Lung (tissue), 17 donors: ENCODE measurements at places on chromosomes 7 and 10. TPM values are rescaled to one million over a fixed set of nuclear protein-coding genes. Genes with fewer than 3 reads are reported as not detected.

DNA sequence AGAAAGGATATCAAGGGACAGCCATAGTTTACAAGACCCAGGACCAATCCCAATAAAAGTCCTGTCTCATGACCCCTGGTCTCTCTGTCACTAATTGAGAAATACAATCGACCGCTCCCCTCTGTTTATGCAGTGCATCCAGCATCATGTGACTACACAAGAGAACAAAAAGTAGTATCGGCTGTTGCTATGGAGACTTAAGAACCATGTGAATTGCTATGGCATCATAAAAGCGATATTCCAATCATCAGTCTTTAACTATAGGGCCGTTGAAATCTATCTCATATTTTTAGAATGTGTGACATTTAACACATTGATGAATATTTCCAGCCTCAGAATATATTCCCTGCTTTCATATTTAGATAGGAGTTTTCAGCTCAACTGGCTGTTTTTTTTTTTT is 139.3 kb downstream of the FRMD4A start:
- H3K4me1 ChIP-seq: no peaks in the 10 kb centered on the region
- no peak overlapping the region for H3K27ac ChIP-seq
- H3K36me3 ChIP-seq: no peaks in the 10 kb centered on the region
- peaks cover 3% of the 10 kb centered on the region for H3K27me3 ChIP-seq
- no peak for DNase-seq

DNA sequence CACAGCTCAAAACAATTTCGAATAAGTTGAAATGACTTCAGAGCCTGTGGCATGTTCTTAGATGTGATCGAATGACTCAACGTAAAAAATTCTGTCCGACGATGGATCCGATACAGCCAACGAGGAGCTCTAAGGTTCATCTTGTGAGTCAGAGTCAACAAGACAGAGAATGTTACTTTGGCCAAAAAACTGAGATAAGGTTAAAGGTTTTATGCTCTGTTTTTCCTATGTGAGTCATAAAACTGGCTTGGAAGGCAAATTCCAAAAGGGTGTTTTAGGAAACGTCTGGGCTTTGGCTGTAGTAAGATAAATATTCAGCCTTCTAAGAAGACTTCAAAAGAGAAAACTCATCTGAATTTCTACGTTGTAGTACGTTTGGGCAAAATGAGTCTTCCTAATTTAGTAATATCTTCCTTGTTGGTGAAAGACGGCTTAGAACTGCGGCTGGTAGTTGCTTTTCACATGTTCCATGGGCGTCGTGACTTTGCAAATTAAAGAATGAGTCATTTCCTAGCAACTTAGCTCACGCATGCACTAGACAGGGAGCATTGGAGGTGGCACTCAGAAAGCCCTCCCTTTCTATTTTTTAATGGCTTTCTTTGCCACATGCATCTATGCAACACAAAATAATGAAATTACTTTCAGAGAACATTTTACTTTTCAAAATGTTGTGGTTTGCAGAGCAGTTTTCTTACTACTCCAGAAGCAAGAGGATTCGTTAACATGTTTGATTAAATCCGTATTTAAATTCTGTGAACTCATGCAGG is 28.2 kb downstream of the PFKP start:
- H3K27ac ChIP-seq: peak overlapping the region; percentile 70
- H3K4me3 ChIP-seq: no peak overlapping the region
- DNase-seq: peak; percentile 90
- H3K36me3 ChIP-seq: no peaks in the 10 kb centered on the region

Gene PLXDC2
- total RNA-seq: 99.6 TPM

DNA sequence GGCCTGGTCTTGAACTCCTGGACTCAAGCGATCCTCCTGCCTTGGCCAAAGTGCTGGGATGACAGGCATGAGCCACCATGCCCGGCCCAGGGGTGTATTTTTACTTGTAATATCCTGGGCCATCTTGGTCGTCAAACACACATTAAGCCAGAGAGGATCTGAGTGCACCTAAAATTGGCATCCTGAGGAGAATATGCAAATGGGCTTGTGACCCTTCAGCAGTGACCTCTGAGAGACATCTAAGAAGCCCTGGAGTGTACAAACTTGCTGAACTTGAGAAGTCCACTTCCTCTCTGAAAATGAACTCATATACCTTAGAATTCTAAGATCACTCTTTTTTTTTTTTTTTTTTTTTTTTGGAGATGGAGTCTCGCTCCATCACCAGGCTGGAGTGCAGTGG is 372.0 kb upstream of the C7orf33 start:
- H3K27ac ChIP-seq: no peak overlapping the region
- H3K4me3 ChIP-seq: no peak overlapping the region
- H3K36me3 ChIP-seq: no peaks in the 10 kb centered on the region
- DNase-seq: no peak

GRCh38 chr10:13987446-13987845 is 343.3 kb downstream of the FRMD4A start:
- no peaks in the 10 kb centered on the region for H3K36me3 ChIP-seq
- H3K27me3 ChIP-seq: no peaks in the 10 kb centered on the region
- DNase-seq: no peak
- H3K27ac ChIP-seq: no peak overlapping the region

GRCh38 chr10:78316451-78316931 is 282.8 kb downstream of the RPS24 start:
- H3K36me3 ChIP-seq: no peaks in the 10 kb centered on the region
- H3K27ac ChIP-seq: peak overlapping the region; percentile 18
- H3K4me3 ChIP-seq: no peak overlapping the region
- DNase-seq: peak; percentile 47
- H3K4me1 ChIP-seq: no peaks in the 10 kb centered on the region

Gene OR2A5
- total RNA-seq: not detected

- no peaks in the 10 kb centered on the region for H3K36me3 ChIP-seq
- no peaks in the 10 kb centered on the region for H3K4me1 ChIP-seq
- H3K27ac ChIP-seq: no peak overlapping the region
- H3K4me3 ChIP-seq: no peak overlapping the region
- no peak for DNase-seq
- H3K27me3 ChIP-seq: no peaks in the 10 kb centered on the region
These were observed 61.8 kb upstream of the C10orf90 start for GRCh38 chr10:126732308-126732707.

DNA sequence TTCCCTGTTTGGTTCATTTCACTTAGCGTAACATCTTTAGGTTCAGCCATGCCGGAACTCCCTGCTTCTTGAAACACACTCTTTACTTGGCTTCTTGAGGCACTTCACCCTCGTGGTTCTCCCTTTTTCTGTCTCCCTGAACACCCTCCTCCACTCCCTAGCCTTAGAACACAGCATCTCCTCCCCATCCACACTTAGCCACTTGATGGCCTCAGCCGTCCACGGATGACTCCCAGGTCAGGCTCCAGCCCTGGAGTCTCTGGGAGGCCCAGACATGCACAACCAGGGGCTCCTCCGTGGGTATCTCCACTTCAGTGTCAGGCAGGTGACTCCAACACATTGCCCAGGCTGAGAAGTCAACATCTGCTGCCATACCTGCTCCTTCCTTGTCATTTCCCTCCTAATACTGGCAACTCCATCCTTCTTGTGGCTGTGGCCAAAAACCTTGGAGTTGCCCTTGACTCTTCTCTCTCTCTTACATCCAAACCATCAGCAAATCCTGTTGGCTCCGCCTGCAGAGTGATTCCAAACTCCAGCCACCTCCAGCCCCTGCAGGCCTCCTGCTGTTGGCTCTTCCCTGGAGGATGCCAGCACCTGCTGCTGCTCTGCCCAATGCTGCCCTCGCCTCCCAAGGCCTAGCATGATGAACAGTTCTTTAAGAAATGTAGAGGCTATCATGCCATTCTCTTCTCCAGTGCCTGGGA is 8.4 kb upstream of the INMT start:
- no peaks in the 10 kb centered on the region for H3K27me3 ChIP-seq
- peaks cover 4% of the 10 kb centered on the region for H3K4me1 ChIP-seq
- H3K27ac ChIP-seq: no peak overlapping the region
- H3K36me3 ChIP-seq: no peaks in the 10 kb centered on the region
- H3K4me3 ChIP-seq: no peak overlapping the region

Gene RBM20
- total RNA-seq: 3.3 TPM

DNA sequence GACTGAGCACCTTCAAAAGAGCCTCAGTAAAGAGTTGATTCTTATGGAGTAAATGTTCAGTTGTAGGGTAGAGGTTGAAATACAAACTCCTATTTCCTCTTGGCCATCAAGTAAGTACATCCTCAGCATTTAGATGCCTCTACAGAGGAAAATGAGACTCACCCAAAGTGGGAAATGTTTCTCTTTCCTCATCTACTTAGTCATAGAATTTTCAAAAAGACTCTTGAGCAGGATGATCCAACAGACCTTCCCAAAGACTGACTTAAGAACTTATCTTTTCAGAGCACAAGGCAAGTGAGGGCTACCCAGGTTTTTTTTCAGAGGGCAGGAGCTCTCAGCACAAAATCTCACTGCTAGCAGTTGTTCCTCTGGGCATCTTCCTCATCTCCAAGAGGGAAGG is 449.1 kb downstream of the KCNMA1 start:
- no peak for DNase-seq
- H3K4me1 ChIP-seq: no peaks in the 10 kb centered on the region
- H3K4me3 ChIP-seq: no peak overlapping the region
- no peaks in the 10 kb centered on the region for H3K36me3 ChIP-seq
- no peaks in the 10 kb centered on the region for H3K27me3 ChIP-seq

DNA sequence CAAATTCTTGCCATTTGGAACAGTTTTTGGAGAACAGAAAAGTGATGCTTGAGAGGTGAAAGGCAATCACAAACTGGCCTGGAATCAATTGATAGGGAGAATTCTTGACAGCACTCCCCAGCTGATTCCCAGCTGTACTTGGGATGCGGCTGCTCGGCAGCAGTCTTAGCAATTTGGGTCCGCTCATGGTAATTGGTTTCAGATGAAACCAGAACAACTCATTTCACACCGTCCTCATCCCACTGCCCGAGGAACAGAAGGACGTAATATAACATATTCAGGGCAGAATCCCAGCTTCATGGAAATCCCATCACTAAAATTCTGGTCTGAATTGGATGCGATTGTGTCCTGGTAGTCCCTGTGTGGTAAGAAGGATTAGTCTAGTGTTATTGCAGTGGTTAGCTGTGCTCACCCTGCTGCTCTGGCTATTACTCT is 223.3 kb upstream of the FERD3L start:
- no peak overlapping the region for H3K27ac ChIP-seq
- H3K4me1 ChIP-seq: no peaks in the 10 kb centered on the region
- no peaks in the 10 kb centered on the region for H3K27me3 ChIP-seq
- no peak overlapping the region for H3K4me3 ChIP-seq
- no peaks in the 10 kb centered on the region for H3K36me3 ChIP-seq

- H3K4me3 ChIP-seq: no peak overlapping the region
- H3K27me3 ChIP-seq: no peaks in the 10 kb centered on the region
- no peak for DNase-seq
- no peaks in the 10 kb centered on the region for H3K36me3 ChIP-seq
- no peaks in the 10 kb centered on the region for H3K4me1 ChIP-seq
- no peak overlapping the region for H3K27ac ChIP-seq
These were observed 18.5 kb upstream of the ANTXRL start for GRCh38 chr10:46268076-46268881.
